Activated naive CD4-positive, alpha-beta T cell (primary cell): ENCODE measurements at places on chromosomes 3 and 15.

DNA sequence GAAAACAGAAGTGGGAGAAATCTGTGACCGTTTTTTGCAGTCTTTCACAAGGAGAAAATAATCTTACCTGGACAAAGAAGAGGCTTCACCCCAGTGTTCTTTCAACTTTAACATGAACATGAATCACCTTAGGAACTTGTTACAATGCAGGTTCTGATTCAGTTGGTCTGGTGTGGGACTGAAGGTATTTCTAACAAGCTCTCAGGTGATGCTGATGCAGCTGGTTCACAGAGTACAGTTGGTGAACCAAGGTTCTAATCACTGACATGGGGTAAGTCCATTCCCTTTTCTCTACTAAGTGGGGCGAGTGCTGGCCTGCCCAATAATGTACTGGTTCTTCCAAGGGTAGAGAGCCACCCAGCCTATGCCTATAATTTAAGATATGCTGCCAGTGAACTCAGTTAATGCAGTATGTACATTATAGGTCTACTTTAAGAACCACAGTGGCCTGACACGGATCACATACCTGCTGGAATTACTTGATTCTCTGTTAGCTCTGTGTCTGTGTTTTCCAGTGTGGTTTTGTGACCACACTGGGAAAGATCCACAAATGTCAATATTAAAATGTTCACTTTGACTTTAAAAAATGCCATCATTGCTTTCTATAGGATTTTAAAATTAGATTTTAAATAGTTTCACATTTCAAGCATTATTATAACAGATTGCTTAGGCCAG lies 304.1 kb downstream of the ZNF621 start:
- no peak for DNase-seq

DNA sequence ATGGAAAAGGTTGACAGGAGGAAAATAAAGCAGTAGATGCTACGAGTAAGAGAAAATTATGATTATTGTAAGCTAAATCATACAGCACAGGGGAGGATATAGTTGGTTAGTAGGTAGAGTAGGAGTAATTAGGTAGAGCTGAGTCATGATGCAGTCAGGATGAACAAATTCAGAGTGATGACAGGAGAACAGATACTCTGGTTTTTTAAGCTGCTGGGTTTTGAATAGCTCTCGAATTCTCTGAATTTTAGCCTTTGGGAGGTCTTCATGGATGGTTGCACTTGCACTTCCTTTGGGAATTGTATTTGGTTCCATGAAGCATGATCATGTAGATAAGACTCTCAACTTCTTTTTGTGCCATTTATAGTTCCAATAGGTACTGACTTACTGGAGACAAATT lies 96.2 kb downstream of the ECT2 start:
- no peak for DNase-seq

GRCh38 chr3:184842433-184842832 lies 30.5 kb downstream of the VPS8 start:
- no peak for DNase-seq

- no peak for DNase-seq
Measured at GRCh38 chr3:94896994-94897393, 834.1 kb downstream of the NSUN3 start.

GRCh38 chr15:94110476-94111130 lies 120.8 kb upstream of the MCTP2 start:
- DNase-seq: no peak

- DNase-seq: no peak
Measured at GRCh38 chr15:29689287-29689986, 132.8 kb downstream of the TJP1 start.

GRCh38 chr3:33798113-33798417 lies 365 bp upstream of the PDCD6IP start:
- peak; percentile 47 for DNase-seq

DNA sequence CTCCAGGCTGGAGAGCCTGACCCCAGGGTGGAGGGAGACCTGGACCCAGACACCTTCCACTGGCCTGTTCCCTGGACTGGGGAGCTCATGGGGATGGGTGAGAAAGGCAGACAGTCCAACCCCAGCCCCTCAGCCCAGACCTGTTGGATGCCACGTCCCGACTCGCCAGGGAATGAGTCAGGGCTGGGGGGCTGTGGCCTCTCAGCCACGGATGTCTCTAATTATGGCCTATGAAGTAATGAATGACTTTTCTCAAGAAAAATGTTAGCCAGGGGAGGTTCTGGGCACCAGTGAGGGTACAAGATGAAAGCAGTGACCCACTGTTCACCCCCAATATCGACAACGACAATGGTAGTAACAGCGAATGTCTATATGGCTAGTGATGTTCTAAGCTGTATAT lies 107.0 kb upstream of the RPL32 start:
- DNase-seq: no peak

DNA sequence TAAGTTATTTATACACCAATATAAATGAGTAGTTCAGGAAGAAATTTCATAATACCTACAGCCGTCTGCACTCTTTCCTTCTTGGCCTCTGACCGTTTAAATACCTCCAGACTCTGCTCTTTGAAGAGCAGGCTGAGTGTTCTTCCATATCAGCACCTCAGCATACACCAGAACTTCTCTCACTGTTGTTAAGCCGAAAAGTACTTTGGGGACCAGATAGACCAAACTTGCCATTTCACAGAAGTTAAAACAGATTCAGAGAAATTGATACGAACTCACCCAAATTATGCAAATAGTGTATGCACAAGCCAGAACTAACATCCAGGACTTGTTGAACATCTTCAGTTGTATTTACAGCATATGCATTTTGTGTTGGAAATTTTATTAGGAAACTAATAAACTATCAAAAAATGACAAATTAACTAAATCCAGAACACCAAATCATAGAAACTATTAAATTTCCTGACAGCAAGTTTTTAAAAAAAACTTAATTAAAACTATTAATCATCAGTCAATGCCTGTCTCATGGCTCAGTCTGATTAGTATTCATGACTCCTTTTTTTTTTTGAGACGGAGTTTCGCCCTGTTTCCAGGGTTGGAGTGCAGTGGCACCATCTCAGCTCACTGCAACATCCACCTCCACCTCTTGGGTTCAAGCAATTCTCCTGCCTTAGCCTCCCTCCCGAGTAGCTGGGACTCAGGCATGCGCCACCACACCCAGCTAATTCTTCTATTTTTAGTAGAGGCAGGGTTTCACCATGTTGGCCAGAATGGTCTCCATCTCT lies 24.1 kb downstream of the CGGBP1 start:
- no peak for DNase-seq

- DNase-seq: no peak
Measured at GRCh38 chr3:127784283-127784682, 38.0 kb downstream of the MGLL start.

- no peak for DNase-seq
Measured at GRCh38 chr15:91861223-91861622, 7.7 kb downstream of the SLCO3A1 start.

- no peak for DNase-seq
Measured at GRCh38 chr15:87645723-87646122, 610.8 kb downstream of the NTRK3 start.

- DNase-seq: no peak
Measured at GRCh38 chr3:71035886-71036285, 547.6 kb downstream of the FOXP1 start.

DNA sequence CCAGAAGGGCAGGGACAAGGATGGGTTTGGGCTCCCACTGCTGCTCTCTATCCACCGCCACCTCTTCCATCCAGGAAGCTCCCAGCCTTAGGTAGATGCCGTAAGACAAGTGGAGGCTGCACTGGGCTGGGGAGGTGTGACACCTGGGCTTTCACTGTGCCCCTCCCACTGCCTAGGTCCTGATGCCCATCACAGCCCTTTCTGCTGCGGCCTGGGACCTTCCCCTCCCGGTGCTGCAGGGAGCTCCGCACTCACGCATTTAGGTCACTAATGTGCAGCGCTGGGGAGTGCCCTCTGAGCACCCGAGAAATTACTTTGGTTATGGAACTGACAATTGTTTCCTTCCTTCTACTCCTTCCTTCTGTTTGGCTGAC lies 850 bp downstream of the LTF start:
- no peak for DNase-seq

- DNase-seq: no peak
Measured at GRCh38 chr15:77715051-77715450, 82.3 kb upstream of the LINGO1 start.

DNA sequence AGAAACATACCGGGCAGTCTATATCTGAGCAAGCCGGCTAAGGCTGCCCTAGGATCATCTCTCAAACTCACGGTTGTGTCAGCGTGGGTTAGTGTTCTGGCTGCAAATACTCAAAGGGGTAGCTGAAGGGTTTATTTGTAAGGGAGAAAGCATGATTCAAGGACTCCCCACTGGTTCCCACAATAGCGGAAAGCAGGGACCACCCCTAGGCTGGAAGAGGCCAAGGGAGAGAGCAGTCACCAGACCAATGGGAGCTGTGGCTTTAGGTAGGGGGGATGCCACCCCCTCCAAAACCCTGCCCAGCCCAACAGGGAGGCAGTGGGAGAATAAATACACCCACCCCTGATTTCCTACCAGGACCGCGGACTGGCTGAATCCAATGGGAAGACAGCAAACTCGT lies 7.3 kb upstream of the LMCD1 start:
- no peak for DNase-seq

- no peak for DNase-seq
Measured at GRCh38 chr3:144104679-144105078, 133.1 kb downstream of the DIPK2A start.

DNA sequence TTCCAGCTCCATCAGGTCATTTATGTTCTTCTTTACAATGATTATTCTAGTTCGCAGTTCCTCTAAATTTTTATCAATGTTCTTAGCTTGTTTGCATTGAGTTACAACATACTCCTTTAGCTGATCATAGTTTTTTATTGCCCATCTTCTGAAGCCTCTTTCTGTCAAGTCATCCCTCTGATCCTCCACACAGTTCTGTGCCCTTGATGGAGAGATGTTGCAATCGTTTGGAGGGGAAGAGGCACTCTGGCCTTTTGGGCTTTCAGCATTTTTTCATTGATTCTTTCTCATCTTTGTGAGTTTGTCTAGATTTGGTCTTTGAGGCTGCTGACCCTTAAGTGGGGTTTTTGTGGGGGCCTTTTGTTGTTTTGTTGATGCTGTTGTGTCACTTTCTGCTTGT lies 234.6 kb upstream of the CBLB start:
- DNase-seq: no peak

DNA sequence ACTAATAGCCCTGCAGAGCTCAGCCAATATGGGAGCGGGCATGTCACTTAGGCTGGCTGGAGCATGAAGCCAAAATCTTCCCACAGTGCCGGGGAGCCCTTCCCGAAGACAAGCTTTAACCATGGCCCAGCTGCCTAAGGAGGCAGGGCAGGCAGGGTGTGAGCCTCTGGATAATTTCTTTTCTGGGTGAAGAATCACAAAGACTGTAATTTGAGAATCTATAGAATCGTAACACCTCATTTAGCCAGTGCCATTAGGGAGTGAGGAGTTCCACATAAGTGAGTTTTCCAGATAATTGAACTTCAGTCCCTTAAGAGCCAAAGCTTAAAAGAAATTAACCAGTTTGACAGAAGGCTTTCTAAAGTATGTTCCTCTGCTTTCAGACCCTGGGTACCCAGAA lies 40.2 kb upstream of the TLE3 start:
- DNase-seq: no peak

GRCh38 chr3:103862415-103862814 lies 1427.6 kb downstream of the ZPLD1 start:
- DNase-seq: no peak

- no peak for DNase-seq
Measured at GRCh38 chr3:189038773-189039745, 132.7 kb upstream of the TPRG1 start.

DNA sequence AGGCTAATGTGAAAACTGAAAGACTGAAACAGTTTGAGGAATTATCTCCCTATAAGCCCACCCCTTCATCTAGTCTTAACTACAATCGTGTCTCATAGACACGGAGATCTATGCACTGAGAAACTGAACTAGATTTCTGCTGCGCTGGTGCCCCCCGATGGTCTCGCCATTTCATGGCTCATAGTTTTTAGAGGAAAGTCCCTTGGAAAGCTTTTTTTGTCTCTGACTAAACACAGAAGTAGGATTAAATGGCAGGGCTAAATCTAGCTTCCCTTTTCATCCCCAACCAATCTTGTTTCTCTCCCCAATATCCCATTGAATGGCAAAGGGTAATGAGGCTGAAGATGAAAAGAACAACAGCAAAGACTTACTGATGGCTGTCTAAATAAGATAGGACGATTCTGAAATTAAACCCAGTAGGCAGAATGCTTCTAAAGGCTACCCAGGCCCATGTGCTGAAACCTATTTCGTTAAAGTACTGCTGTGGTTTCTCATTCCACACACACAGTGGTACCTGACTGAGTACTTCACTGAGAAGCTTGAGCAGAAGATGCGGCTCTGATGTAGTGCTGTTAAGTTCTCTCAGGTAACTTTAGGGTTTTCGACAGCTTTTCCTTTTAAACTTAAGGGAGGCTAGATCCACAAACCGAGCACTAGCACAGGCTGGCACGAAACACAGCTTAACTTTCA lies 142.7 kb downstream of the GADL1 start:
- peak; percentile 25 for DNase-seq

GRCh38 chr15:95041297-95041696 lies 809.9 kb downstream of the MCTP2 start:
- no peak for DNase-seq

DNA sequence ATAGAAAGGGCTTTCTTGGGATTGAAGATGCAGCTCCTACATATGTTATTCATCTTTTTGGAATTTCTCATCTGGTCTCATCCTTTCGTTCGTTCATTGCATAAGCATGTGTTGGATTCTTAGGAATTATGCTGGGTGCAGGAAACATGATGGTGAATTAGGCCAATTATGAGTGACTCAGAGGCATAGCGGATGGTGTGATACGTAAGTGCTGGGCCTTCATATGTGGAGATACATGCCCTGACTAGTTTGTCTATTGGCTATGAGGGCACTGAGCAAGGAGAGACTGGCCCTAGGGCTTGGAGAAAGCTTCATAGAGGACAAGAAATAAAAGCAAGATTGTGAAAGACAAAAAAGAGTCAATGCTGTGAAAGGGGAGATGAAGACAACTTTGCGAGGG lies 235.1 kb downstream of the MYRIP start:
- no peak for DNase-seq

- DNase-seq: no peak
Measured at GRCh38 chr3:173870976-173871375, 473.4 kb downstream of the NLGN1 start.

DNA sequence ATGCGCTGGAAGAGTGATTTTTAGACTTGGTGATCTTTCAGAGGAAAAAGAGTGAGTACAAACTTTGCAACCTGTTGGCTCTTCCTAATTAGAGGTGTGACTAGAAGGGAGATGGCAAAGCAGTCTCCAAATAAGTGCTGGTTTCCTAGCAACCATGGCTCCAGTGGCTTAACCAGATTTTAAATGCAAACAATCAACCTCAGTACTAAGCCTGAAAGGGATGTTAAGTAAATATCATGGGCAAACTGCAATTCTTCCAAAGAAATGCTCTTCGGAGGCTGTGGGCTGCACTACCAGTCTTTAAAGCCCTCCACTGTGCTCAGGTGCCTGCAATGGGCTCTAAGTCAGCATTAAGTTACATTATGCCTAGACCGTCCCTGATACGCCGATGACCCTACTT lies 678.1 kb upstream of the CCDC54 start:
- DNase-seq: no peak

DNA sequence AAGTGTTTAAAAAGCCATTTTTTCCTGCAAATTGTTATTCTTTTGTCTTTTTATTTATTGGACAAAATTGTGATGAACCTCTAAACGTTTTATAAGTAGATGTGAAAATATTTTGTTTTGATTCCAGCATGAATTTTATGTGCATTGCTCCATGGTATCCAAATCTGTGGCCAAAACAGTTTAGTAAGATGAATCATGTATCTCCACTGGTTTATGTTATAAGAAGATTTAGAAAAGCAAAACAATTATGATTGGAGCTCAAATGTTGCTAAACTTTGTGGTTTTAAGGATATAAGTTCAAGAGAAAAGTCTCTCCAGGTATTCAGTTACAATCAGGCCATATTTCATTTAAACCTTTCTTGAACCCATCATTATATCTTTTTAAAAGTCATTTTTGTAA lies 80.9 kb downstream of the NECTIN3 start:
- no peak for DNase-seq
